ENCODE measurements at places on chromosomes 12 and 14. TPM values are rescaled to one million over a fixed set of nuclear protein-coding genes. Genes with fewer than 3 reads are reported as not detected.

Gene SMCO2
- polyA plus RNA-seq, result not detected

Gene NKX2-8
- not detected for polyA plus RNA-seq

Gene TCTN1
- 6.6 TPM for polyA plus RNA-seq

Gene PDE3A
- polyA plus RNA-seq, result 16.3 TPM

Gene RPS6KL1
- 4.0 TPM for polyA plus RNA-seq

GRCh38 chr12:57694459-57695019, 607 bp downstream of the OS9 start:
- no peak for DNase-seq

DNA sequence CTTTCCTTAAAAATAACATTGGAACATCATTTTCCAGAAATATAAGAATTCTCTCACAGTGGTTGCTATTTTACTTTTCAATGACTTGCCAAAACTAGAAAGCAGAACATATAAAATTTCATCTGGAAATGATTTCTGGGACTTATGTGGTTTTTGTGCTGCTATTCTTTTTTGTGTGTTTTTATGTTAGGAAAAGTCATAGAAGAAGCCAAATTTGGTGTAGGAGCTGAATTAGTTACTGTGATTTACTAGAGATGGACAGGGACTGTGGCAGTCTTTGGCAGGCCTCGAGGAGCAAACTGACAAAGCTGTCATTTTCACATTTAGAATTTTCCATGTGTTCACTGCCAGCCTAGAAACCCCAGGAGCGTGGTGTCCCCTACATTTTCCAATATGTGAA, 38.3 kb upstream of the LDHB start:
- no peak for DNase-seq

DNA sequence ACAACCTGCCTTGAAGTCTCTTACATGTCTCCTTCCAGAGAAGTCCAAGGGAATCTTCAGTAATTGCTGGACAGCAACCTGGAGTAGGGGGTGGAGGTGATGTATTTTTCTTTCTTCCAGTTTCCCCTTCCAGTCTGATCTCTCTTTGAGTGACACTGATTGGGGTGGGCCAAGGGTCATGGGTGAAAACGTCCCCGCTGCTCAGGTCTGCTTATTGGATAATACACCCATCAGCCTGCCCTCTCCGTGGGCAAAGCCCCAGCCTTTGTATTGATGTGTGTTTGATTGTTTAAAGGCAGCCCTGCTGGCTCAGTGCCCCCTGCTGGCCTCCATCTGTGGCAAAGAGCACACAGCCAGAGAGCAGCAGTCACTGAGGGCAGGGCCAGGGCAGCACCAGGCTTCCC, 35.7 kb upstream of the ATP2A2 start:
- no peak for DNase-seq

- DNase-seq, result no peak
These were observed 6.8 kb downstream of the ZFHX2 start for GRCh38 chr14:23544511-23545447.

DNA sequence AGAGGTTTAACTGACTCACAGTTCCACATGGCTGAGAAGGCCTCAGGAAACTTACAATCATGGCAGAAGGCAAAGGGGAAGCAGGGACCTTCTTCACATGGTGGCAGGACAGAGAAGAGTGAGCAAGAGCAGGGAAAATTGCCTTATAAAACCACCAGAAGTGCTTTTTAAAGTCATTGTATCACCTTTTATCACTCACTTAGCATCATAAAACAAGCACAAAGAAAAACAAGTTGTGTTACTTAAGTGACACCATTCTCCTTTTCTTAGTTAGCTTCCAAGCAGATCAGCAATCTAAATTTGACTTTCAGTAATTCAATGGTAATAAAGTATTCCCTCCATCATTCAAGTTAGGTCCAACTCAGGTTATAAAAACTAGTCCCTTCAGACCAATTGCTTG, 28.5 kb downstream of the OSBPL8 start:
- no peak for DNase-seq

- DNase-seq, result no peak
These were observed 159.9 kb downstream of the BMP4 start for GRCh38 chr14:53796734-53797133.

GRCh38 chr12:15256761-15257160, 35.5 kb upstream of the RERG start:
- peak; percentile 69 for DNase-seq

DNA sequence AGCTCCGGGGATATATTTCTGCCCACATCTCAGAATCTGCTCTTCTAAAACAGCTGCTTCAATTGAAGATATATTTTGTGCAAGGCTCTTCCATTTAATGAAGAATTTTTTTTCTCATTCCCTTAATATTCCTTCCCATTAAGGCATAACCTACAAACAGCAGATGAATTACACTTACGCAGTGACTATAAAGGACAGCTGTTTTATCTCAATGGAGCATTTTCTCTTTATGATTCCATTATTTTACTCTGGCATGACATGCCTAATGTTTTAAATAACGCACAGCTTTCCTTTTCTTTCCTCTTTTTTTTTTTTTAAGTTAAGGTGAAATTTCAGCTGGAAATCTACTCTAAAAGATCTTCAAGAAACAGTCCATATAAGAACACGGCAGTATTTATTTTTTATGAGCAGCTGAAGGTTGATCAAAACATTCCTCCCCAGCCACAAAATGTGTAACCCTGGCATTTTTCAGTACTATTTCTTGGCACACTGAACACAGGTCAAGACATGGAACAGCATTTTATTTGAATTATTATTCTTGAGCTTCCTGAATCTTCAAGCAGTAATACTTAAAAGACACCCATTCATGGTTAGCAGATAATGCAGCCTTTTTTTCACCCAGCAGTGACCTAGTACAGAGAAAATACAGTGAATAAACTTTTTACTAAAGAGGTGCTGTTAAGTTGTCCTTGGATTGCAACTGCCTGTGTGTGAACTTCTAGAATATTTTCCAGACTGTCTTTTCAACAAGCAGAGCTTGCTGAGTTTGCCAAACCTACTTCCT, 118.1 kb upstream of the FOXN3 start:
- no peak for DNase-seq

- DNase-seq, result peak; percentile 92
These were observed 647 bp upstream of the TGFB3 start for GRCh38 chr14:75982266-75983018.

GRCh38 chr12:75658901-75659823, 147.8 kb upstream of the KRR1 start:
- DNase-seq, result no peak

DNA sequence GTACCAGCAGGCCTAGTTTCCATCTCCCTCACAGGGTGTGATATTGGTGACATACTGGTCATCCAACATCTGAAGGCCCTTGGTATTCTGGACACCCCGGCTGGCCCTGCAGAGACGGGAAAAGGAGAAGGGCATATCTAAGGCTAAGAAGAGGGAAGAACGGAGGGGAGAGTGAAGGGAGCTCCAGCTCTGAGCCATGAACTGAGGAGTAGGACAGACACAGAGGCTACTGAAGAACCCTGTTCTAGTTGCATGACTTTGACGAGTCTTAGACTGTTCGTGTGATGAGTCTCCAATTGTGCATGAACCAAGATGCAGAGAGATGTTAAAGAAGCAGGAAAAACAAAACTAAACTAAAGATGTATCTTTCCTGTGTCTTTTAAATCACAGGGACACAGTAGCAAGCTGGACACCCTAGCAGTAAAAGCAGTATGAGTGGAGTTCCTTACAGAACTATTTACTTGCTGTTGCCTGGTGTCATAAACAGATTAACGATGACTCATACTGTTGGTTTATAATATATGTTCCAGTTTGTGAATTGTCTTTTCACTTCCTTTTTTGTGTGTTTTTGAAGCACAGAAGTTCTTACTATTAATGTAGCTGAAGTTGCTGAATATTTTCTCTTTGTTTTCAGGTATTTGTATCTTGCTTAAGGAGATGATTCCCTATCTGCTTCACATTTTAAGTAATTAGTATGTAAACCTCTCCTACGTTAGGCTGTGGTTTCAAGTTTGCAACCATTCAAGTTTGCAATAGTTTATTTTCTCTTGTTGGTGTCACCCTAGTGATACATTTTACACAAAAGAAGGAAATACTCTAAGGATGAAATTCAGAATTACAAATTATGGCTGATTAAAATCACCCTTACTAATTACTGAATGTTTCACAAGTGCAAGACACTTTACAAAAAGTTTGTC, 15.7 kb downstream of the FAR2 start:
- no peak for DNase-seq

- no peak for DNase-seq
These were observed 153.3 kb upstream of the PLEKHG7 start for GRCh38 chr12:92549516-92549915.
